ENCODE measurements at places on chromosomes 16 and 17. TPM values are rescaled to one million over a fixed set of nuclear protein-coding genes. Genes with fewer than 3 reads are reported as not detected.

- peak; percentile 75 for DNase-seq
These were observed 2.7 kb downstream of the PLEKHH3 start for GRCh38 chr17:42673885-42674754.

DNA sequence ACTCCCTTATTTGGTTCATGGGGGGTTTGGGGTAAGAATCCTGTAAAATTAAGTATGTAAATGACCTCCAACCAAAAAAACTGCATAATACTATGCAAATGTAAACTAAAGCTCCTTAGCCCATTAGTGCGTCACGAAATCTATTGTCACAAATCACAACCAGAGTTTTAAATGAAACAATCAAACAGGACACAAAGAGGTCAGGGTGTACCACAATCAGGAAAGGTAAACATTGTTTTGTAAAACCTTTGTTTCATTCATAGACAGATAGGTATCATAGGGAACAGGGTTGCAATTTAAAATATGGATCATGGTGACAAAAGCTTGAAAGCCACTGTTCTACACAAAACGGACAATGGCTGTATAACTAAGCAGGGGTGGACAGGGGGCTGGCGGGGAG is 61.0 kb downstream of the ARHGAP17 start:
- DNase-seq: no peak

DNA sequence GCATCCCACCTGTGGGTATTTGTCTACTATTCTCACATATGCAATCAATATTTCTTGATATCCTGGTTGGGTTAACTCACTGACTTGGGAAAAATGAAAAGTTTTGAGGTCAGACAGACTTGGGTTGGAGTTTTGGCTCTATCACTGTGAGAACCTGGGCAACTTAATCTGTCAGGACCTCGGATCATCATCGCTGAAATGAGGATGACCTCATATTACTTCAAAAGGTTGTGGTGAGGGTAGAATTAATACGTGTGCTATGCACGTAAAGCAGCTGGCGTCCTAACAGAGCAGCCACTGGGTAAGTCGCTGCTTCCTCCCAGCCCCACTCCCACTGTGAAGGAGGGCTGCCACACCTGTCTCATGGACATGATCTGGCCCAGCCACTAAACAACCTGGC is 57.3 kb downstream of the COG7 start:
- DNase-seq: no peak

- no peak for DNase-seq
These were observed 26.1 kb downstream of the CDH13 start for GRCh38 chr16:82652826-82653225.

SPATA20 gene
- 76.8 TPM for total RNA-seq

GRCh38 chr17:82408288-82408937 is 9.7 kb upstream of the HEXD start:
- no peak for DNase-seq

MYO15A gene
- 1.3 TPM for total RNA-seq

DNA sequence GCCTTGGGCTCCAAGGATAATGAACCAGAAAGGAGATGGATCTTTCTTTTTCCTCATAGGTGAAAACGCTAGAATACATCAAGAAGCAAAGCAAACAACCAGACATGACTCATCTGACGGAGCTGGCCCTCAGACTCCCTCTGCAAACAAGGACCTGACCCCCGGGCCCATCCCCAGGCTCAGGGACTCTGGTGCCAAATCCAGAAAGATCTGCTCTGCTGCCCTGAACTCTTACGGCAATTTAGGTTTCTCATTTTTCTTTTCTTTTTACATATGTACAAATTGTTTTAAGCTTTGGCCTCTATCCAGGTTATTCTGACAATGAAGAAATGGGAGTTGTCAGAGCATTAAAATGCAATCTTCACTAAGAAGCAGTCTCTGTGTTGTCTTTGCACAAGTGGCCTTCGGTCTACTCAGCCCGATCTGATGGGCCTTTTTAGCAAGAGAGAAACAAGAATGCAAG is 17.7 kb downstream of the KNOP1 start:
- no peak for DNase-seq

TSEN54 gene
- total RNA-seq: 25.5 TPM

DNA sequence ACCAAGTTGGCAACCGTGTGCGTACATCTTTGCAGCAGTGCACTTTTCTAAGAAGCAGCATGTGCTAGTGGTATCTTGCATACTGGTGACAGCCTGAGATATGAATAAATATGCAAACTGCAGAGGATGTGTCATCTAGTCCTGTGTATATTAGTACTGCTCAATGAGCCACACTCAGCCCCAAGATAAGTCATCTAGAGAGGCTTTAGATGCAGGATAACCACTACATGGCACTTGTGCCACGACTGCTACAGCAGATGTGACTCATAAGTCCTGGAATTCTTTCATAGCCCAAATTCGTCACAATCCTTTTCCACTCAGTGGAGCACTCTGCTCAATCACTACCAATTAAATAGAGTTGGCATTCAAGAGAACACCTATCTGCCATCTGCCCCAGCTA is 171.5 kb downstream of the AXIN2 start:
- no peak for DNase-seq

- DNase-seq: no peak
These were observed 5.9 kb downstream of the CCDC154 start for GRCh38 chr16:1438229-1439057.

DNA sequence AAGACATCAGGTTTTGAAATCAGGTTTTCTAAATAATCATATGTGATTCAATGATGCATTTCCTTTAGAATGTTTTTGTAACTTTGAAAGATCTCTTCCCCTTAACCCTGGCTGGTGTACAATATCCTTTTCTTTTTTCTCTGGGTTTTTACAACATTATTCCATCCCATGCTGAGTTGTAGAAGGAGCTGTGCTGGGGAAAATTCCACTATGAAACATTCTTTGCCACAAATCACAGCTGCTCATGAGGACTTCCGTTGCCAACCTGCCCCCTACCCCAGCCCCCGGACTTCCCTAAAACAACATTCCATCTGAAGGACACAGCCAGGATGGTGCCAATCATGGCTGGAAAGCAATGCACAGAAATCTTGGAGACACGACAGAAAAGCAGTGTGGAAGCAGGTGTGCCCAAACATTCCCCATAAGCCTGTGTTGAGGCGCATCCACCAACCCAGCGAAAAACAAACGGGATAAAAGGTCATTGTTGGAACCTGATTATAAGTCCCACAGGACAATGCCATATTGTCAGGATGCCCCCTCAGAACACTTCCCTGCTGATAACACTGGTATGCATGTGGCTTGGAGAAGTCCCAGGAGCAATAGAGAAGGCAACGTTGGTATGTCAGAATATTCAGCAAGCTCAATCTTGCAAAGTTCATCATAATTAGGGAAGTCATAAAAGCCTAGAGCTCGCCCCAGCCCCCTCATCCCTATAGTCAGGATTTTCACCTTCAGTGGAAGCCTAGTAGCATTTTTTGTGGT is 475.0 kb downstream of the HS3ST3B1 start:
- DNase-seq: no peak

- DNase-seq: no peak
These were observed 151.4 kb downstream of the KATNIP start for GRCh38 chr16:27701381-27701780.

Measured in Karpas-422 (cell line).